ENCODE measurements at places on chromosomes 3 and 15.
A peak's percentile ranks its signal among the peaks of the same experiment; 100 is the strongest.

- no peak for DNase-seq
These were observed 429.8 kb downstream of the EPHB1 start for GRCh38 chr3:135224815-135225362.

GRCh38 chr15:101178479-101178878 lies 73.4 kb downstream of the CHSY1 start:
- no peak for DNase-seq

DNA sequence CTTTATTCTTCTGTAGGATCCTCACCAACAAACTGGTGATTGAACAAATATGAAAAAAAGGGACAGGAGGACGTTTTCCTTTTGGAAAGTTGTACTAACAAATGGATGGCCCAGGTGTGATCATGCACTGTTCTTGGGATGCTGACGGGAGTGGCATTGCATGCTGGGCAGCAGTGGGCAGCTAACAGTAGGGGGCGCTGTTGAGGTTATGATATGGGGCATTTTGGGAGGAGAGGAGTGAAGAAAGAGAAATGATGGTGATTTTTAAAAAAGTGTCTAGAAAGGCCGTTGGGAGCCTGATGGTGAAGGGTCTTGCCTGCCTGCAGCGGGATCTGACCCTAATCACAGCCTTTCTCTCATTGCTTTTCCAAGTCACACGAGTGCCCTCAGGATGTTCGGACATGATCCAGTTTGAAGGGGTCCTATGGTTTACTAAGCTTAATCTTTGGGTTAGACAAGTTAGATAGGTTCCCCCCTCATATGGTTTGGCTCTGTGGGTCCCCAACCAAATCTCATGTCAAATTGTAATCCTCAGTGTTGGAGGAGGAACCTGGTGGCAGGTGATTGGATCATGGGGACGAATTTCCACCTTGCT lies 46.2 kb upstream of the PRTG start:
- no peak for DNase-seq

DNA sequence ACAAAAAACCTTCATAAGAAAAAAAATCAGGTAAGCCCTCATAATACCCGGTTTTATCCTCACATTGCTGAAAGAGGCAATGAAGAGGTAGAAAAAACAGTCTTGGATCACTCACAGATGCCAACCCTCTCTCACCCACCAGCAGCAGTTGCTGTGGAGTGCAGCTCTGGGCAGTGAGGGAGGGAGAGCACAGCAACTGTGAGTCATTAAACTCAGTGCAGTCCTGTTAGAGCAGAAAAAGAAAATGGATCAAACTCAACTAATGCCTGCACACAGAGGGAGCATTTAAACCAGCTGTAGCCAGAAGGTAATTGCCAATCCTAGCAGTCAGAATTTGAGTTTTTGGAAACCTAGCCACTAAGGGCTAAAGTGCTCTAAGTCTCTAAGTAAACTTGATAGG lies 1050.6 kb upstream of the ALCAM start:
- peak; percentile 31 for DNase-seq

- no peak for DNase-seq
These were observed 27.9 kb upstream of the KIF23 start for GRCh38 chr15:69386284-69386683.

- DNase-seq = no peak
These were observed 45.9 kb upstream of the COL6A5 start for GRCh38 chr3:130299531-130299930.

GRCh38 chr3:194005930-194006501 lies 129.9 kb upstream of the HES1 start:
- no peak for DNase-seq

GRCh38 chr3:163671201-163671600 lies 1407.1 kb downstream of the SI start:
- DNase-seq = no peak

Measured in NCI-H226 (cell line).